Immature natural killer cell (primary cell): ENCODE measurements at places on chromosomes 1 and 21. TPM values are rescaled to one million over a fixed set of nuclear protein-coding genes. Genes with fewer than 3 reads are reported as not detected.

The WNT2B gene
- not detected for polyA plus RNA-seq

The RNU1-2 gene
- 28.1 TPM for polyA plus RNA-seq

DNA sequence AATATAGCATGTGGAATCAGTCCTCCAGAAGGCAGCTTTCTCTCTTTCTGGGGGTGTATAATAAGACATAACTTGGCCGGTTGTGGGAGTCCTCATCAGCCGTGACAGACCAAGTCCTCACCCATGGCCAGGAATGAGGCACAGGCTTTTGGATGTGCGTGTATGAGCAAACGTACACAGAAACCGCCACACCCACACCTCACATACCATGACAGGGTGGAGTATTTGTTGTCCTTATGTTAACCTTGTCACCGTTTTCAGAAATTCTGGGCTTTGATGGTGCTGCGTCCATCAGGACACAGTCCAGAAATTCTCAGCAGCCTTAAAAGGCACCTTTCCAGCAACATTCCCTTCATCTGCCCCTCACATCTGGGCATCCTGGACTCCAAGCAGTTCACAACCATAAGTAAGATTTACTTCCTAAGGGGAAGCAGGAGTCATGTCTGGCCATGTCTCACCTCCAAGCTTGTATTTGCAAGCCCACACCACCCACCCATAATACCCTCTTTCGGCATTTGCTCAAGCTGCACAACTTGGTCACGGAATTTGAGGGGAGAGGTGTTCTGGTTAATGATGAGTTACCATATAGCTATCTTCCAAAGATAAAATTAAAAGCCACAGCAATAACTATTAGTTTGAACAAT lies 12.4 kb downstream of the C1orf116 start:
- H3K27me3 ChIP-seq: peaks cover 4% of the 10 kb centered on the region
- no peak overlapping the region for H3K4me3 ChIP-seq
- no peaks in the 10 kb centered on the region for H3K4me1 ChIP-seq
- H3K36me3 ChIP-seq: no peaks in the 10 kb centered on the region
- DNase-seq: no peak
- no peak overlapping the region for H3K27ac ChIP-seq

DNA sequence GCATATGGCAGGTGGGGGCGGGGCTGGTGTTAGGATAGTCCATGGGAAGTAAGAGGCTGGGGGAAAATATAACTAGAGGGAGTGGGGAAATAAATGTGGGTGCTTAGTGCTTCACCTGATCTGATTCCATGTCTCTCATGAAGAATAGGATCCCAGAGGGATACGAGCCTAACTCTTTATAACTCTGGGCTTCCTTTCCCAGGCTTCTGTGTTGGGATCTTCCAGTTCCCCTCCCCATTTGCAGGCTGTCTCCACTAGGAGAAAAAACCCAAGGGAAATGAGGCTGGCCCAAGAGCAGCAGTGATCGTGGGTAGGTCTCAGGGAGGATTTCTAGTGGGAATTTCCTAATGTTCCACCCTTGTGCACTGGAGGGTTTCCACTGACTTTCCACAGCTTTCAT lies 1.6 kb downstream of the KCNJ9 start:
- peaks cover 4% of the 10 kb centered on the region for H3K4me1 ChIP-seq
- H3K4me3 ChIP-seq: peak overlapping the region; percentile 67
- H3K27ac ChIP-seq: no peak overlapping the region
- no peaks in the 10 kb centered on the region for H3K36me3 ChIP-seq
- DNase-seq: no peak

- no peaks in the 10 kb centered on the region for H3K4me1 ChIP-seq
- no peaks in the 10 kb centered on the region for H3K36me3 ChIP-seq
- DNase-seq: no peak
- no peak overlapping the region for H3K4me3 ChIP-seq
- H3K27me3 ChIP-seq: no peaks in the 10 kb centered on the region
Measured at GRCh38 chr1:168636642-168637111, 60.3 kb downstream of the XCL1 start.

The FCRL2 gene
- polyA plus RNA-seq: not detected

The COL24A1 gene
- polyA plus RNA-seq: not detected

- H3K27me3 ChIP-seq: peaks cover 2% of the 10 kb centered on the region
- H3K4me1 ChIP-seq: no peaks in the 10 kb centered on the region
- no peak overlapping the region for H3K4me3 ChIP-seq
- no peak for DNase-seq
Measured at GRCh38 chr1:66542811-66543767, 9.1 kb downstream of the SGIP1 start.

GRCh38 chr1:25724966-25725365 lies 75.0 kb upstream of the SELENON start:
- H3K36me3 ChIP-seq: peaks cover 3% of the 10 kb centered on the region
- H3K4me3 ChIP-seq: no peak overlapping the region
- no peak overlapping the region for H3K27ac ChIP-seq
- no peaks in the 10 kb centered on the region for H3K4me1 ChIP-seq
- DNase-seq: no peak
- peaks cover 2% of the 10 kb centered on the region for H3K27me3 ChIP-seq

DNA sequence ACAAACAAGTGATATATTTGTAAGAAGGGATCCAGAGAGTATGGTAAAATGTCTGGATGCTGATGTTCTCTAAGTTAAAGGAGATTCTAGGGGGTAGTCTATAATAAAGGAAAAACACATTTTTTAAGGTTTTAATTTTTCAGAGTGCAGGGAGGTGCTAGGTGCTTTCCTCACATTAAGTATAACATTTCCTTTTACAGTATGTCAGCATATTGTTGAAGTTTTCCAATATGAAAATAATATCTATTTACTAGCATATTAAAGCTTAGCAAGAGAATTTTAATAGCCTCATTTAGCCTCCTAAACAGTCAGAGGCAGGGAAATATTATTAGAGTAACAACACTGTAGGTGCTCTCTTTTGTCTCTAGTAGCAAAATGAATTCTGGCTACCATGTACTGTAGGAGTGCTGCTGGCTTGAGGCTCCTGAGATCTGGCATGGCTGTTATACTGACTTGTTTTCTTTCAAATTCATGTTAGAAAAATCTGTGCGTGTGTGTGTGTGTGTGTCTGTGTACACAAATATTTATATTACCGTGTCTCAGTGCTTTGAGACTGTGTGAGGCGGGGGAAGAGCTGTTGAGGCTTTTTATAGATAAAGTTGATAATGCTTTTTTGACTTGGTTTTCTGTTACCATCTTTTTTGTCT lies 71.0 kb downstream of the POU2F1 start:
- DNase-seq: no peak
- H3K27me3 ChIP-seq: no peaks in the 10 kb centered on the region
- H3K27ac ChIP-seq: no peak overlapping the region
- H3K4me1 ChIP-seq: peaks cover 20% of the 10 kb centered on the region

DNA sequence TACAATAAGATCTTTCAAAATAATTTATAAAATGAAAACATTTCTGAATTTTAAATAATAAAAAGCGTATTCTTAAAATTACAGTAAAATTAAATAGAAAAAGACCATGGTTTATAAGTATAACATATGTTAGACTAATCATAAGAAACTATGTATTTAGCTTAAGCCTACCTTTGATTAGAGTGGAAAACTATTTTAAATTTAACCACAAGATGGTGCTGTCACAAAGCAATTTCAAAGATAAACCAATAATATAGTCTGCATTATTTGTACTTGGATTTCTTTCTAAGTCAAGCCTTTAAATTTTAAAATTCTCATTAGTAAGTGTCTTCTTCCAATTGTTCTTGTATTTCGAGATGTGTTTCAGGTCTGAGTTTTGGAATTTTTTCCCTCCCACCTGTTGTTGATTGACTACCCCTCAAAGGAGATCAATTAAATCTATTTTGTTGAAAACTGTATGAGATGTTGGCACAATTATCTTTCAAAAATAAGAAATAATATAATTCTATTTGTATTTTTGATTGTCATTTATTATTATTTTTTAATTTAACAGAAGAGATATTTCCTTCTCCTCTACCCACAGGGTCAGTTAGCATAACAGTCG lies 459.8 kb downstream of the KCNT2 start:
- no peaks in the 10 kb centered on the region for H3K27me3 ChIP-seq
- no peak overlapping the region for H3K4me3 ChIP-seq
- DNase-seq: no peak
- H3K36me3 ChIP-seq: no peaks in the 10 kb centered on the region
- H3K27ac ChIP-seq: no peak overlapping the region

DNA sequence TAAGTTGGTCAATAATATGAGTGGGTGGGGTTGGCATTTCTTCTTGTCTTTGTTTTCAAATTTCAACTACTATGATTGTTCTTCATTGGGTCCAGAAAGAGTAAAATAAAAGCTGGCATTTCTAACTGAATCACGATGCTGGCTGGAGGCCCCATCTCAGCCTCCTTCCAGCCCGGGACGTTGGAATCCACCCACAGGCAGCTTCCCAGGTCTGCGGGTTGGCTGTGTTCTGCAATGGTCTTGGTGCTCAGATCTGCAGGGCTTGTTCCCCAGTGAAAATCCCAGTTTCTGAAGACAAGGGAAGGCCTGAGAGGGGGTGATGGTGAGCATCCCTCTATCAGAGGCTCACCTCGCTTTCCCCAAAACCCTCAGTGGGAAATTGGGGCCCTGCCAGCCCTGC lies 54.7 kb upstream of the ARHGEF16 start:
- peaks cover 9% of the 10 kb centered on the region for H3K27me3 ChIP-seq
- H3K4me1 ChIP-seq: peaks cover 2% of the 10 kb centered on the region
- H3K4me3 ChIP-seq: no peak overlapping the region
- DNase-seq: no peak
- H3K27ac ChIP-seq: no peak overlapping the region

The CFAP107 gene
- not detected for polyA plus RNA-seq

- H3K27ac ChIP-seq: no peak overlapping the region
- no peak overlapping the region for H3K4me3 ChIP-seq
- H3K27me3 ChIP-seq: peaks cover 3% of the 10 kb centered on the region
- no peaks in the 10 kb centered on the region for H3K36me3 ChIP-seq
- no peaks in the 10 kb centered on the region for H3K4me1 ChIP-seq
Measured at GRCh38 chr1:44594871-44595735, 79.2 kb downstream of the TMEM53 start.

- no peak for DNase-seq
- peaks cover 6% of the 10 kb centered on the region for H3K27me3 ChIP-seq
- no peak overlapping the region for H3K4me3 ChIP-seq
- no peak overlapping the region for H3K27ac ChIP-seq
- H3K36me3 ChIP-seq: no peaks in the 10 kb centered on the region
- no peaks in the 10 kb centered on the region for H3K4me1 ChIP-seq
Measured at GRCh38 chr21:38386967-38387366, 111.3 kb downstream of the ERG start.

GRCh38 chr1:246773213-246773641 lies 49.0 kb downstream of the SCCPDH start:
- H3K27me3 ChIP-seq: no peaks in the 10 kb centered on the region
- H3K36me3 ChIP-seq: peaks cover 17% of the 10 kb centered on the region
- no peaks in the 10 kb centered on the region for H3K4me1 ChIP-seq
- H3K4me3 ChIP-seq: no peak overlapping the region
- H3K27ac ChIP-seq: no peak overlapping the region

DNA sequence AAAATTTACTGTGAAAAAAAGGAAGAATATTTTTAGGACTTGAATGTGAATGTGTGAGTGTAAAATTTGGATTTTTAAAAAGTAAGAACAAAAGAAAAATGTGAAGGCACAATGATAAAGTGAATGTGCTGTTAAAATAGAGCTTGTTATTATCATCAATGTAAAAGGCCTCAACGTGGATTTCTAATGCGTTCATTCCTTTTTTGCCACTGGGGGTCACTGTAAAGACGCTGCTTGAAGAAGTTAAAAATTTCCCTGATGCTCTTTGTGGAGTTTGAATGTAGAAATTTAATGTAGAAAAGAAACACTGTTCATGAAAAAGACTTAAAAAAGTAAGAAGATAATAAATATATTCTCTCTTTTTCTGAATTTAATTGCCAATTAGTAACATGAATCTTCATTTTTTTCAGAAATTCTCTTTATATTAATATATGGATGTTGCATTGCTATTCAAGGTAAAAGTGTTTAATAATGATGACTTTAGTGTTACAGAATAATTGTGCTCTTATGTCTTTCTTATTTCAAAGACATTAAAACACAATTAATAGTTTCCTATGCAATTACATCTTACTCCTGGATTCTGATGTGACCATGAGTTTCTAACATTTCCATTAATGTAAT lies 161.5 kb downstream of the DNM3 start:
- no peak overlapping the region for H3K27ac ChIP-seq
- H3K4me1 ChIP-seq: peaks cover 7% of the 10 kb centered on the region
- H3K4me3 ChIP-seq: no peak overlapping the region
- H3K36me3 ChIP-seq: no peaks in the 10 kb centered on the region
- no peaks in the 10 kb centered on the region for H3K27me3 ChIP-seq
- peak; percentile 40 for DNase-seq

GRCh38 chr1:19504796-19505692 lies 19.7 kb upstream of the CAPZB start:
- no peaks in the 10 kb centered on the region for H3K36me3 ChIP-seq
- no peak overlapping the region for H3K27ac ChIP-seq
- H3K4me3 ChIP-seq: no peak overlapping the region
- H3K4me1 ChIP-seq: peaks cover 30% of the 10 kb centered on the region
- peaks cover 5% of the 10 kb centered on the region for H3K27me3 ChIP-seq
- DNase-seq: no peak

DNA sequence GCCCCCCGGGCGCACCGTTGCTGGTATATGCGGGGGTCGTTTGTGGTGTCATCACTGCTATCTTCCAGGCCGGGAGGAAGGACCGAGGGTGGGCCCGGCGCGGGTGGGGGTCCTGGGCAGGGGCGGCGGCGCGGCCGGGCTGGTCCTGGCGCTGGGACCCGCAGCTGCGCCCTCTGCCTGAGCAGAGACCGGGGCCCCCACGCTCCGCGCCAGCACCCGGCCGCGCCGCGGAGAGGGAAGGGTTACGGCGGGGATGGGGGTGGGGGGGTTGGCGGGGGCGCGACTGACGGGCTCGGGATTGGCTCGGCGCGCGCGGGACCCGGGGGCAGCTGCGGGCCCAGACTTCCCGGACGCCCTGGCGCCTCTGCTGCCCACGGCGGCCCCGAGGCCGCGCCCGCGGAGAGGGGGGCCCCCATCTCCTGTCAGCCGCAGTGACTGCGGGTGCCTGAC lies 13.8 kb upstream of the SAMD11 start:
- DNase-seq: no peak
- no peaks in the 10 kb centered on the region for H3K36me3 ChIP-seq
- peaks cover 6% of the 10 kb centered on the region for H3K4me1 ChIP-seq
- H3K27ac ChIP-seq: no peak overlapping the region
- no peak overlapping the region for H3K4me3 ChIP-seq
- H3K27me3 ChIP-seq: peaks cover 13% of the 10 kb centered on the region

The CCDC190 gene
- not detected for polyA plus RNA-seq

DNA sequence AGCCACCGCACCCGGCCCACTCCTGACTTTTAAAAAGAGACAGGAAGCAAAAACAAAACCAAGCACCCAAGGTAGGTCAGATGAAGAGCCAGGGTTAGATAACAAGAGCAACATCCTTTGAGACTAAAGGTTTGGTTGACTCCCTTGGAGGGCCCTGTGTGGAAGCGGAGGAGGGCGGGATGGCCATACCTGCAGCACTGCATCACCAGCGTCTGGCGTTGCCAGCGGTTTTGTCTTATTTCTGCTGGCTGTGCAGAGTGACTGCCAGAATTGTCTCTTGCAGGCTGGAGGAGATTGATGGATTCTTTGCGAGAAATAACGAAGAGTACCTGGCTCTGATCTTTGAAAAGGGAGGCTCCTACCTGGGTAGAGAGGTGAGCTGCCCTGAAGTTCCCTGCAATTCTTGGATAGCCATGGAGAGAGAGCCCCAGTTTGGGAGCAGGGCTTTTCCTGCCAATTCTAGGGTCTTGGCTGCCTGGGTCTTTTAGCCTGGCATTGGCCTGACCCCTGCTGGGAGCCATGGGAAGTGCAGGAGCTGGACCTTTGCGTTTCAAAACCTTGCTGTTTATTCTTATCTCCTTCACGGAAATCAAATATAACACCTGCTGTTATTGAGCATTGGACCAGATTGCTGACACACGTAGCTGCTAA lies 24.0 kb downstream of the QSOX1 start:
- peaks cover 6% of the 10 kb centered on the region for H3K36me3 ChIP-seq
- H3K4me1 ChIP-seq: no peaks in the 10 kb centered on the region
- no peak overlapping the region for H3K27ac ChIP-seq
- DNase-seq: peak; percentile 56
- no peak overlapping the region for H3K4me3 ChIP-seq
- no peaks in the 10 kb centered on the region for H3K27me3 ChIP-seq
